ENCODE measurements at places on chromosomes 13 and 19.

DNA sequence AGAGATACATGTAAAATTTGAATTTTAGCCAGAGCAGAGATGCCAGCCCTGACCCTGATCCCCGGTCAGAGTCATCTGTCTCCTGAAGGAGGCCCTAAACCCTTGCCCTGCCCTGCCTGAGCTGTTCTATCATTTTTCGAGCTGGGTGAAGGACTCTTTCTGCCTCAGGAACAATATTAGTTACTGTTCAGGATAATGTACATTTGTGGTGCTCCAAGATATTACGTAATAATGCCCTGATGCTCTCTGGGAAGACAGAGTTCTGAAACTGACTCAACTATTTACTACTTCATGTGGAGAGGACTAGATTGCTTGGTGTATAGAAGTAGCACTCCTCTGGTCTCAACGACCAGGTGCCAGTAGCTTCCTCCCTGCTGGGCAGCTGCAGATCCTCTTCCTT is 37.9 kb upstream of the UBL3 start:
- DNase-seq = no peak

DNA sequence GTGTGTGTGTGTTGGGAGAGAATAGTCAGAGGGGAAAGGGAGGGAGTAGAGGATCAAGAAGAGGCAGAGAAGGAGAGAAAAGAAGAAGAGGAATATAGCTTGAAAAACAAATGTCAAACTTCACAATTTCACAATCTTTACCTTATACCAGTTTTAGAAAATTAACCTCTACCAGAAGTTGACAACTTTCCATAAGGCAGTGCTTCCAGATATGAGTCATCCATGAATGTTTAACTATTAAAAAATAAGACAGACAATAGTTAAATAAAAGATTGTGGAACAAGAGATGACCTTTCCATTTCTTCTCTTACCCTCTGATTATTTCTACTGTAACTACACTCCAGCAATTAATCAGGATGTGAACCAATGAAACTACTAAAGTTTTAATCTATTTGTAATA is 229.4 kb downstream of the ITGBL1 start:
- no peak for DNase-seq

DNA sequence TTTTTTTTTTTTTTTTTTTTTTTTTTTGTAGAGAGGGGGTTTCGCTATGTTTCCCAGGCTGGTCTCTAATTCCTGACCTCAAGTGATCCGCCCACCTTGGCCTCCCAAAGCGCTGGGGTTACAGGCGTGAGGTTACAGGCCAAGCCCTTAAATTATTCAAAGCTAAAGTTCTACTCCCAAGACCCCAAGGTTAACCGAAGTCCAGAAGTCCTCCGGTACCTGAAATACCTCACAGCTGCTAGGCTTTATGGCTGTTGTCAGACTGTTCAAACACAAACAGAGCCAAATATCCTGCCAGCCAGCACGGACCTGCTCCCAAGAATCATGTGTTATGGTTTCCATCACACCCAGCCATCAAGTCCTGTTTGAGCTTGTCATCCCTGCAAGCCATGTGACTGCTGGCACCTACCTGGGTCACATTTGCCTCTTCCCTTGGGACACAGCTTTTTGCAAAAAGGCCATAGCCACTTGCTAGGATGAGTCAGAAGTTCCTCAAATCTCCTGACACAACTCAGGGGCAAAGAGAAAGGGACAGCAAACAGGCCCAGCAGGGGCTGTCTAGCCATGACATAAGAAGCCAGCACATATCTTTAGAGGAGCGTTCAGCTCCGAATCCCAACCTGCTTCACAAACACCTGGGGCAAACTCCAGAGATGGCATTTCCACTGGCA is 129.9 kb downstream of the FOXO1 start:
- no peak for DNase-seq

- DNase-seq = no peak
These were observed 4.5 kb upstream of the ELAVL3 start for GRCh38 chr19:11485245-11485837.

DNA sequence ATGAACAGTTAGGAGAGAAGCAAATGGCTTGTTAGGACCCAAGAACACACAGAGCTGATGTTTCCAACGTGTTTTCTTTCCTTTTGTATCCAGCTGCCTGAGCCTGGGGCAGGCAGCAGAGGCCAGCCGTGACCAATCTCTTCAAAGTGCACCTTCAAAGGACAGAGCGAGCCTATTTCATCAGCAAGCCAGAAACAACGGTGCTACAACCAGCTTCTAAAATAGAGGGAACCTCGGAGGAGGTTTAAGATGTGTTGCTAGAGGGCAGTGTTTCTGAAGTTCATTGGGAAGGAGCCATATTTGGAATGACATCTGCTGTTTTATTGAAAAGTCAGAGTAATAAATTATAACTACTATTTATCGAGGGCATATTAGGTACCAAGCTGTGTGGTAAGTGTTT is 56.2 kb upstream of the RFC3 start:
- DNase-seq = no peak

- no peak for DNase-seq
These were observed 15.7 kb upstream of the SELENOW start for GRCh38 chr19:47762615-47763308.

- no peak for DNase-seq
These were observed 30.3 kb upstream of the CACTIN start for GRCh38 chr19:3656747-3657394.

DNA sequence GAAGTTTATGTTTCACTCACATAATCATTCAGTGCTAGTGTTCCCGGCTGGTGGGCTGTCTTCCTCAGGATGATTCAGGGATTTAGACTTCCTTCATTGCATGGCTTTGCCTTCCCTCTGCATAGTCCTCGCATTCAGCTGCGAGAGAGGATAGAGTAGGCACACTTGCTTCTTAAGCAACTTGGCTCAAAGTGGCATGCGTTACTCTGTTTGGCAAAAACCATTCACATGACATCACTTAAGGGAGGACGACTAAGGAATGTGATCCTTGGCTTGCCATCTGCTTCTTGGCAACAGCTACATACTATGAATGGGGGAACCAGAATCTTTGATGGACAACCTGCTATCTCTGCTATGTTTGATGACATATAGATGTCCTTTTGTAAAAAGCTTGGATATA is 359.3 kb downstream of the TDRD3 start:
- no peak for DNase-seq

GRCh38 chr19:19488875-19489690 is 26.3 kb downstream of the TSSK6 start:
- peak; percentile 83 for DNase-seq

DNA sequence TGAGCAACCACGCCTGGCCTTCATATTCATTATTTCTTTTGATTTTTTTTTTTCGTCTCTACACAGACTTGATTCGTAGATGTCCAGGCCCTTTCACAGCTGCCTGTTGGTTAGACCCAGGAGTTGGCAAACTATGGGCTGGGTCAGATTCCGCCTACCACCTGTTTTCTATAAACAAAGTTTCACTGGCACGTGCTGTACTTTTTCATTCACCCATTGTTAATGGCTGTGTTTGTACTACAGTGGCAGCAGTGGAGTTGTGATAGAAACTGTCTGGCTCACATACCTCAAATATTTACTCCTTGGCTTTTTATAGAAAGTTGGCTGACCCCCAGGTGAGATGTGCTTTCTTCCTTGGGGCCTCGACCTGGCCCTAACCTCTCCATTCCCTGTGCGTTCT is 72.9 kb upstream of the TEX29 start:
- DNase-seq = no peak

DNA sequence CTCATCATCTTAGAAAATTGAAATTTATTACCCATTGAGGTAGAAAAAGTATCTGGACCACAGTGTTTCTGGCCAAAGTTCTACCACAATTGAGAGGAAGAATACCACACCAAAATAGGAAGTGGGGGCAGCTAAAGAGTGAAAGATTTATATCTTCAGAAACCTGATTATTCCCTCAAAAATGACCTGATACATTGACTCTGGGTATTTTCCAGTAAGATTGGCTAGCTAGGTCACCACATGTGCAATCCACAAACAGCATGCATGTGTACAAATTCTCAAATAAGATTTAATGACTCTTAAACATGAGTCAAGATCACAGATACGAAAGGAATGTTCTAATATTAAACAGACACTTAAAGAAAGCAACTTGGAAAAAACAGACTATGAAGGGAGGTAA is 1516.2 kb upstream of the PCDH20 start:
- no peak for DNase-seq

DNA sequence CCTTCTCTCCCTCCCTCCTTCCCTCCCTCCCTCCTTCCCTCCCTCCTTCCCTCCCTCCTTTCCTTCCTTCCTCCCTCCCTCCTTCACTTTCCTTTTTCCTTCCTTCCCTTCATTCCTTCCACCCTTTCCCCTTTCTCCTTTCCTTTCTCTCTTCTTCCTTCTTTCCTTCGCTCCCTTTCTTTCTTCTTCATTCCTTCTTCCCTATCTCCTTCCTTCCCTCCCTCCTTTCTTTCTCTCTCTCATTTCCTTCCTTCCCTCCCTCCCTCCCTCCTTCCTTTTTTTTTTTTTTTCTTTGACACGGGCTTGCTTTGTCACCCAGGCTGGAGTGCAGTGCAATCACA is 105.5 kb downstream of the IER2 start:
- no peak for DNase-seq

DNA sequence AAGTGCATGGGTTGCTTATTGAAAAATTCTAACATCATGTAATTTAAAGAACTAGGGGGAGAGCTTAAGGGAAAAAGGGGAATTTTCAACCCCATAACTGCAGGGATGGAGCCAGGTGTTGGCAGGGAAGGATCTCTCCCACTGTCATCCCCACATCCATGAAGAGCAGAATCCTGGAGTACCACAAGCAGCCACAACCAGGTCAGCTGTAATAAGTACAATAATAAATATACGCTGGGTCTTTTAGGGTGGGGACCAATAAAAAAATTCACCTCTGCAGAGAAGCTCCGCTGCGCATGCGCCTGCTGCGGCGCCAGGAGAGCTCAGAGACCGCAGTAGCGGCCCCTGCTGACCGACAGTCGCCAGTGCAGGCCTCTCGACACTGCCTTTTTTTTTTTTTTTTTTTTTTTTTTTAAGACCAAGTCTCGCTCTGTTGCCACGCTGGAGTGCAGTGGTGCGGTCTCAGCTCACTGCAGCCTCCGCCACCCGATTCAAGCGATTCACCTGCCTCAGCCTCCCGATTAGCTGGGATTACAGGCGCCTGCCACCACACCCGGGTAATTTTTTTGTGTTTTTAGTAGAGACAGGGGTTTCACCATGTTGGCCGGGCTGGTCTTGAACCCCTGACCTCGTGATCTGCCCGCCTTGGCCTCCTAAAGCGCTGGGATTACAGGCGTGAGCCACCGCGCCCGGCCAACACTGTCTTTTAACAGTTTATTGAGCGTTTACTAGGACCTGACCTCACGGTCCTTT is 2.5 kb upstream of the EEF2 start:
- DNase-seq = peak; percentile 89

GRCh38 chr19:33861950-33862349 is 65.3 kb downstream of the KCTD15 start:
- DNase-seq = no peak

GRCh38 chr19:10899151-10899653 is 27.8 kb downstream of the CARM1 start:
- no peak for DNase-seq

GRCh38 chr13:24684600-24684998 is 4.4 kb downstream of the ATP12A start:
- DNase-seq = peak; percentile 15

GRCh38 chr19:40510526-40511115 is 43.8 kb downstream of the SPTBN4 start:
- no peak for DNase-seq

DNA sequence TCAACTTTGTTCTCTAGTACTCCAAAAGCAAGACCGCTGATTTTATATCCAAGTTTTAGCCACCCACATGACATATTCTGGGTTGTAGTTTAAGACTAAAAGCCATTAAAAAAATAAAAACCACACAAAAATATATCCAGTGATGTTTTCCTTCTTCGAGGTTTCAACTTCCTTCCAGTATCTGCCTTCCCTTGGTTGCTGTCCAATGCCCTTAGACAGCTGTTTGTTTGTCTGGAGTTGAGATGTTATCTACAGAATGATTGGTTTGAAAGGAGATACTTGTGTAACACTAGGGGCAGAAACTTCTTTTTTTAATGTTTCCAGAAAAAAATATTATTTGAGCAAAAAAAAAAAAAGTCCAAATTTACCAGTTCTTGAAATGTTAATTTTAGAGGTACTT is 591.5 kb upstream of the PCDH9 start:
- DNase-seq = no peak

- DNase-seq = no peak
These were observed 369.0 kb downstream of the UQCRFS1 start for GRCh38 chr19:28843761-28844492.

DNA sequence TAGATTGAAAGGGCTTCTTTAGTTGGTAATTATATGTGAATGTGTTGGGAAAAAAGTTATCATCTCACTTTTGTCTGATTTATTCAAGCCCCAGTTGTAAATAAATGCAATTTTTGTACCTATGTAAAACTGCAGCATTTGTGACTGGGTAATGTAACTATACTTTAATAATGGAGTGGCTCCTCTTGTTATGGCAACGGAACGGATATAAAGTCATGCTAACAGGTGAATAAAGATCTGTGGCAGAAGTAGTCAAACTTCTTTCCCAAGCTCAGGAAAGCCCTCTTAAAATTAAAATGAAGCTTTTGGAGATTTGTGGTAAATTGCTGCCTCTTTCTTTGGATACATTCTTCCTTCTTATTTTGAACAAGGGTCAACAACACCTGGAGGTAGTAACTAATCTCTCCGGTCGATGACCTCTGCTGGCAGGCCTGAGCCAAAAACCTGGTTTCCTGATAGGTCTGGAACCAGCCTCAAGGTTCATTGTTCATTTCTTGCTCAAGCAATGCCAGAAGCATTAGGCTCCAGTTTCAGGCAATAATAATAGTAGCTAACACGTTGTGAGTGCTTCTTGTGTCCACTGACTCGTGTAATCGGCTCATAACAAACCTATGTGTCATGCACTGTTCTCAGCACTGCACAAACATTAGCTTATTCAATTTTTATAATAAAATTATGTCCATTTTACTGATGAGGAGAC is 313.4 kb upstream of the DACH1 start:
- DNase-seq = no peak

GRCh38 chr19:48102870-48103751 is 7.5 kb downstream of the PLA2G4C start:
- DNase-seq = no peak

- DNase-seq = no peak
These were observed 56.7 kb downstream of the RCBTB2 start for GRCh38 chr13:48476215-48476614.

GRCh38 chr13:41307884-41308640 is 3.0 kb upstream of the NAA16 start:
- DNase-seq = no peak

DNA sequence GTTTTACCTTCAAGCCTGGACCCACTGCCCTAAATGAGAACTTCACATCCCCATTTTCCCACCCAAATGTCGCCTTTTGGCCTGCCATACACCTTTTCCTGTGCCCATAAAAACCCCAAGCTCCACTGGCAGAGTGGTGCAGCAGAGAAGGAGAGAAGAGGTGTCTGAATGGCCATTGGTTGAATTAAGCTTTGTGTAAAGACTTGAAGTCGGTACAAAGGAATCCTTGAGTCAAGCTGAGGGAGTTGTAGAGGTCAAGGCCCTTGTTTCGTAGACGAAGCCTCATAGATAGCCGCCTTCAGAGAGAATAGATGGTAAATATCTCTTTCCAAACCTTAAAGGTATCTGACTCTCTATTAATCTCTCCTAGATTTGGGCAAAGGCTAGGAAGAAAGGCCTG is 1479.2 kb upstream of the PRR20A start:
- no peak for DNase-seq

- DNase-seq = no peak
These were observed 82.7 kb upstream of the PCDH8 start for GRCh38 chr13:52931131-52931530.
